PC-9 (cell line): ENCODE measurements at places on chromosomes 16 and 17. TPM values are rescaled to one million over a fixed set of nuclear protein-coding genes. Genes with fewer than 3 reads are reported as not detected.

DNA sequence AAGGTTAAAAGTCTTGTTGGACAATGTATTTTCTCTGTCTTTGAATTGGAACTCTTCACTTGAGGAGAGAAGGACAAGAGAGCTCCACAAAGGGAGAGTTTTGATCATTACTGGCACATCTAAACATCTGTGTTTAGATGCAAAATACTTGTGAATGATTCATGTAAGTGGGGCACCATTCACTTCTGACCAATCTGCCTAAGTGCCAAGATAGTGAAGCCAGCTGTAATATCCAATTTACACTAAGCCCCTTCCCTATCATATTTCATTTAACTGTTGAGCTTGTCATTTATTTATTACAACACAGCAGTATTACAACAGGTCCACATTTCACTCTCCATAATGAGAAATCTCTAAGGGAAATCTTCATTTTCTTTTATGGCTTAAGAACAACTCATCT is 832.3 kb upstream of the GOT2 start:
- DNase-seq, result no peak

DNA sequence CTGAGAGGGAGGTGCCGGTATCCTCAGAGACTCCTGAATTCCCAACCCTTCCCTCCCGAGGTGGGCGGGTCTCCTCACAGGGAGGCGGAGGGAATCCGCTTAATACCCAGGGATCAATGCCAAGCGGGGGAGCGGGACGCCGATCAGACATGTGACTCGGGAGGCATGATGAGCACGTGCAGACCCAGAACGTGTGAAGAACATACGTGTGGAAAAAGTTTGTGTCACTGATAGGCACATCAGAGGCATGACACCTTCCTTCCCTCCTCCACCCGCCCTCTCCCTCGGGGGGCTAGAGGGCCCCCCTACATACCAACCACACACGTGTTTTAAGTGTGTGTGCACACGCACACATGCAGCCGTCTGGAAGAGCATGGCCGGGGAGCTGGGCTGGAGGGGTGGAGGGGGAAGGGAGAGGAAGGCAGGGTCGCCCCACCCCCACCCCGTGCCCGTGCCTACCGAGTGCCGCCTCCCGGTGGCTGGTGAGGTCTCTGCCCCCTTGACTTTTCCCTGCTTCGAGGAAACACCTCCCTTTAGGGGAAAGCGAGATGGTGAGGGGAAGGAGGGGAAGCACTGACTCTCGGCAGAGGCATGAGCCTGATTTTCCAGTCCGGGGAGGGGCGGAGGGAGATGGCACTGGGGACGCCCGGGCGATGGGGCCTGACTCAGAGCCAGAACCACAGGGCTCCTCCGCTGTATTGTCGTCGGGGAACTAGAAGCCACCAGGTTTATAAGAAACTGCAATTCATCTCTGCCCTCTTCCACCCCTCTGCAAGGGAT is 12.1 kb upstream of the TBX21 start:
- DNase-seq, result peak; percentile 79

- no peak for DNase-seq
Observed at GRCh38 chr16:6281994-6282393, 1050.7 kb upstream of the RBFOX1 start.

GRCh38 chr16:29028457-29029167 is 43.8 kb downstream of the LAT start:
- no peak for DNase-seq

- DNase-seq, result no peak
Observed at GRCh38 chr16:23182679-23183542, at the start of gene SCNN1G. Gene SCNN1G, plus strand, starts transcription at chr16:23182745. Its CDS starts 3,527 bp downstream, at chr16:23186272.

DNA sequence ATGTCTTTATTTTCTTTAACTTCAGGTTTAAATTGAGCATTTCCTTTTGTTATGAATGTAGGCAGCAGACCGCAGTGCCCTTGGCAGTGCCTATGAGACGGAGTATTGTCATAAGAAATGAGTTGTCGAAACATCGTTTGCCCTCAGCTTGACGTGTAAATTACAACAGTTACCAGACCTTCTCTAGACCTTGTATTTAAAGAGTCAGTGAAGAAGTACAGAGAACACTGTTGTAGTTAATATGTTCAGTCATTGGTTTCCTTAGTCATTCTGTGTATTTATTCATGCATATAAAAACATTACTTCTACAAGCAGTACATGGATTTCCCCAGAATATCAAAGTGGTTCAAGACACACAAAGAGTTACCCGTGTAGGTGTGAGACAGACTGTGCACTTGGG is 19.0 kb downstream of the IRF8 start:
- no peak for DNase-seq

NACA2 gene
- not detected in 2 replicates for total RNA-seq

GRCh38 chr17:57391076-57391825 is 134.9 kb downstream of the MSI2 start:
- DNase-seq, result no peak

- DNase-seq, result no peak
Observed at GRCh38 chr17:73683771-73684170, 39.5 kb upstream of the SDK2 start.
